ENCODE measurements at places on chromosomes 5 and 9.

DNA sequence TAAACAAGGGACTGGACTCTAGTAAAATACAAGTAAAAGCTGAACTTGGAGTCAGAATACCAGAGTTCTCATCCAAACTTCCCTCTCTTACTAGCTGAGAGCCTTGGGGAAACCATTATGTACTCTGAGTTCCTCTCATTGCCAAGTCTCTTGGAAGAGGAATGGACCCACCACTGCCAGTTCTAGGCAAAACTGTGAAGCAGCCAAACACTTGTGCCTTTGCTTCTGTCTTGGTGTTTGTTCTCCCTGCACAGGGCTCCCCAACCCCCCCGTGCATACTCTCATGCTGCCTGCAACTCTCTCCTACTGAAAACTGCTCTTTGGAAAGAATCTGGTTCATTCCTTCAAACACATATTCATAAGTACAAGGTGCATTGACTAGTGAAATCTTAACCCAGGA lies 102.6 kb downstream of the PDZD2 start:
- DNase-seq = no peak

DNA sequence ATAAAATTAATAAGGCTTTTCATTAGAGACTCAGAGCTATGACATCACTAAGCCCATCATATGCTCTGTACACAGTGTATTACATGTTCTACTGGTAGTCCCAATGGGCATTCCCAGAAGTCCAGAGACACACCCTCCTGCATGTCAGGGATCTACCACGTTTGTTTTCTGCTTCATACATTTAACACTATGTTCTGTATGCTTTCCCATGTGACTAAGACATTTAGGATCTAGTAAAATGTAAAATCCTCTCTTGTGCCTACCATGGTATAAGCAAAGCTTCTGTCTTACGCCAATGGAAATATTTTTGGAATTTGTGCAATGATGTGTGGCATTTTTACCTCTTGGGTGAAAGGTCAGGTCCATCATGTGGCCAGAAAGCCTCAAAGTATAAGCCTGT lies 192.4 kb downstream of the ADAMTSL1 start:
- no peak for DNase-seq

- DNase-seq = no peak
Observed at GRCh38 chr9:87695523-87695922, 30.4 kb upstream of the CTSL start.

DNA sequence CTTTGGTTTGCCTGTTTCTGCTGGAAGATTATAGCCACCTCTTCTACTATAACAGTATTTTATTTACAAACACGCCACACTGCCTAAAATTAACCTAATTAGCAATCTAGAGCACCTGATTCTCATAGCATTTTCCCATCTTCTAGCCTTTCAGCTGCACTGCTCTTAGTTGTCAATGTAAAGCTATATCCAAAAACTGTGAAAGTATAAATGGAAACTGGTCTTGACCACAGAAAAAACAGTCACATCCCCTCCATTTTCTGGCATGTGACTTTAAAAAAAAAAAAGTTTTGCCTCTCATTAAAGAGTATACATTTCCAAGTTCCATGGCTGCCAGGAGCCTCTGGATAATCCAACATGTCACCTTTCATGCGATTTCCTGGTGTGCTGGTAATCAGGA lies 287.8 kb downstream of the DTWD2 start:
- no peak for DNase-seq

- no peak for DNase-seq
Observed at GRCh38 chr9:123407217-123407851, 51.3 kb downstream of the CRB2 start.

DNA sequence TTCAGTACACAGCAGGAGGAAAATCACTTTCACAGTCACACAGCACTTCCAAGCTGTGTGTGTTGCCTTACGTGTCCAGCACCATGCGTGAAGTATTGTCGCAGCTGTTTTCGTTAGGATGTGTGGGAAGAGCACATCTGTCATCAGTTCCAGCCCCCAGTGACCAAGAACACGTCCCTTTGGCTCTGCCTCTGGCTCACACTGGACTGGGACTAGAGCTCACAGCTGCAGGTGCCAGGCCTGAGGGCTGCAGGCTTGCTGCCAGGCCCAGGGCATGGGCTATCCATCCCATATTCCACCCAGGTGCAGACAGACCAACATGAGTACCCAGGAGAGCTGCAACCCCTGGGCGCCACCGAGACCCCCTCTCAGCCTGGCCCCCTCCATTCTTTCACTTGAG lies 60.5 kb upstream of the ANKRD33B start:
- no peak for DNase-seq

DNA sequence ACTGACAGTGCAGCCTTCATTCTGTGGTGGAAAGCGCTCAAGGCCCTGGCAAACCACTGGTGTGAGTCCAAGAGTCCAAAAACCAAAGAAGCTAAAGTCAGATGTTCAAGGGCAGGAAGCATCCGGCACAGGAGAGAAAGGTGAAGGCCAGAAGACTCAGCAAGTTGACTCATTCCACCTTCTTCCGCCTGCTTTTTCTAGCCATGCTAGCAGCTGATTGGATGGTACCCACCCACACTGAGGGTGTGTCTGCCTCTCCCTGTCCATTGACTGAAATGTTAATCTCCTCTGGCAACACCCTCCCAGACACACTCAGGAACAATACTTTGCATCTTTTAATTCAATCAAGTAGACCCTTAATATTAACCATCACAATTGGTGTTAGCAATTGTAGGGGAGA lies 296.1 kb downstream of the NDUFS4 start:
- no peak for DNase-seq

DNA sequence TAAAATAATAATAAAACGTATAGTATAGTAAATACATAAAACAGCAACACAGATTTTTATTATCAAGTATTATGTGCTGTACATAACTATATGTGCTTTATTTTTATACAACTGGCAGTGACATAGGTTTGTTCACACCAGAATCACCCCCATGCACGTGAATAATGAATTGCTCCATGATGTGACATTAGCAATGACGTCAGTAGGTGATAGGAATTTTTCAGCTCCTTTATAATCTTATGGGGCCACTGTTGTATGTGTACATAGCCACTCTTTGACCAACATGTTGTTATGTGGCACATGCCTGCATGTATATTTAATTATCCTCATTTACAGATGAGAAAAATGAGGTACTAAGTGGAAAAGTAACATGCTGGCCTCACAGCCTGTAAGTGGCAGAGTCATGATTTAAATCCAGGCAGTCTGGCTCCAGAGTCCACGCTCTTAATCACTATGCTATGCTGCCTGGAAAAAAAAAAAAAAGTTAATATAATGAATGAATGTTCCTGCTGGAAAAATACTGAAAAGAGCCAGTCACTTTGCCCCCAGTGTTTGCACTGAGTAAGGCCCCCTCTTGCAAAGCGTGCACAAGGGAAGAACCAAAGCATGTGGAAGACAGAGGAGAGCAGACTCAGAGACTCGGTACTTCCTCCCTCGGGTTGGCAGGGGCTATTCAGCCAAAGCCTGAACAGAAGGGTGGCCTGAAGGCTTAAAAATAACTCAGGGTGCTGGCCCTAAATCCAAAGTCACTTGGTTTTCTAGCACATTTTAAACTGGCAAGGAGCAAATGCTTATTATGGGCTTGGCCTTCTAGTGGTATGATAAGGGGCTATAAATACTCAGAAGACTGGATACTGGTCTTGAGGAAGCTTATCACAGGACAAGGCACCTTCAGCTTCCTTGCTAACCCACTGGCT lies 206.8 kb downstream of the GLIS3 start:
- DNase-seq = no peak

GRCh38 chr9:113742878-113743277 lies 133.2 kb upstream of the ZNF618 start:
- DNase-seq = no peak

DNA sequence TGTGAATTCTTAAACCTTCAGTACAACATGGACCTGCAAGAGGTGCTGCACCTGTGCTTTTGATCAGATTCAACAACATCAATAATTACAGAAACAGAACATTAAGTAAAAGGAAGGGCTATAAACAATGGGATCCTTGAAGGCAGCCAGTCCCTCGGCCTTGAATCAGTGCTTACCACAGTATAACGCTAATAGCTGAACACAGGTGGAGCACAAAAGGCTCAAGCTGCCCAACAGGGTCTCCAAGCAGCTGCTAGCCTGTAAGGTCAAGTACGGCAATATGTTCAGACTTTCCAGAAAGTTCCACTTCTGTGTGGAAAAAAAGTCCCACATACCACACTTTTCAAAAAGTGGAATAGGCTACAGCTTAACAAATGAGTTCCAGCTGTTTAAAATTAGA lies 61.9 kb upstream of the ITGA1 start:
- no peak for DNase-seq

DNA sequence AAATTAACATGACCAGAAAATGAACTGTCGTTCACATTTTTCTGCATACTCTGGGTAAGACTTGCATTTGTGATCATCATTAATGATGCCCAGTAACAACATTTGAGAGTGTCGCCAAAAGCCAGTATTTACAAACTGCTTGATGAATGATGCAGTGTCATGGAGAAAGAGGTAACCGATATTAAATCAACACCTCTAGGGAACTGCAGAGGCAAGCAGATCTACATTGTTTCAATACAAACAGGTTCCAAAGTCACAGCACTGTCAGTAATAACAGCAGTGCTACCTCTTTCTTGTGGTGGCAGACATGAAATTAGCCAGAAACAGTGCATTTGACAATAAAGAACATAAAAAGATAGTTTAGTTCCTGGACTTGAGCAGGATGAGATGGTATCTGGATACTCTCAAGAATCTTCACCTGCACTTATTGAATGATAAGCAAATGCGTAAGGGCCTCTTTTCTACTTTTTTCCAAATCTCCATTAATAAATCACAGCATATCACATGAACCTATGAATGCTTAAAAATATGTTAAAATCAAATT lies 456.6 kb downstream of the ARHGEF28 start:
- no peak for DNase-seq

DNA sequence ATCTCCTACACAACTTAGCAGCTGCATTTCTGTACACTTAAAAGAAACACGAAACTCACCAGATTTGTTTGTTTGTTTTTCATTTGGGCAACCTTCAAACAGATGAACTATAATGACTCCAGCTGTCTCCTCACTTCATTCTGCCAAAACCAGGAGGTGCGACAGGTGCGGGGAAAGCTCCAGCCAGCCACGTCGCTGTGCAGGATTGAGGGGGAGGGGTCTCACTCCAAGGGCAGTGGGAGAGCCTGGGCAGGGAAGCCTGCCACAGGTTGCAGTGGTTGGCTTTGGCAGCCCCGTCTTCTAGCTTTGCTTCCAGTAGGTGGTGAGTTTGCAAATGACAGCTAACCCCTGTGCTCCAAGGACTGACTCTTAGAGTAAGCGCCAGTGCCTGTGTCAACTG lies 215.8 kb downstream of the CEMIP2 start:
- DNase-seq = no peak

DNA sequence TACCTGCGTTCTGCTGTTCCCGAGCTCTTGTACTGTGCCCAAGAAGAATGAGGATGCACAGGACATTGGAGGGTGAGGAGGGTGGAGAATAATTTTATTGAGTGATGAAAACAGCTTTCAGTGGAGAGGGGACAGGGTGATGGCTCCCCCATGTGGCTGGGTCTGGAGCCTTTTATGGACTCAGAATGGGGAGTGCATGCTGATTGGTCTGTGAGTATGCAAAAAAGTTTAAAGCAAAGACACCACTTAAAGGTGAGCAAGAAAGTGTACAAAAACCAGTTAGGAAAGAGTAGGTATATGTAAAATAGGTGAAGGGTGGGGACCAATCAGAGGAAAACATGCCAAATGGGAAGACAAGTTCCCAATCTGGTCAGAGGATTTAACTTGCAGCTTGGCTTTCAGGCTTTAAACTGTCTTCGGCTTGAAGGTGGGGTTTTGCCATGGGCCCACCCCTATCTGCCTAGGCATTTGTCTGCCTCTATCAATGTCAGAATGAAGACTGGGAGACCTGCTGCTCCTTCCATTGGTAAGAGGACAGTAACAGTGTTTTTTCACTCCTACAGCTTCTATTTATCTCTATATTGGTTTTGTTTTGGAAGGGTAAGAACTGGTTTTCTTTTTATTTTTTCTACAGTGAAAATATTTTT lies 118.0 kb upstream of the RAI14 start:
- DNase-seq = no peak

GRCh38 chr5:150389531-150390266 lies 23.0 kb downstream of the CD74 start:
- DNase-seq = no peak

GRCh38 chr9:7912037-7912535 lies 112.5 kb upstream of the DMAC1 start:
- no peak for DNase-seq

- DNase-seq = no peak
Observed at GRCh38 chr5:158923799-158924551, 175.7 kb downstream of the EBF1 start.
